ENCODE measurements at places on chromosomes 12 and 14.
A peak's percentile ranks its signal among the peaks of the same experiment; 100 is the strongest.

DNA sequence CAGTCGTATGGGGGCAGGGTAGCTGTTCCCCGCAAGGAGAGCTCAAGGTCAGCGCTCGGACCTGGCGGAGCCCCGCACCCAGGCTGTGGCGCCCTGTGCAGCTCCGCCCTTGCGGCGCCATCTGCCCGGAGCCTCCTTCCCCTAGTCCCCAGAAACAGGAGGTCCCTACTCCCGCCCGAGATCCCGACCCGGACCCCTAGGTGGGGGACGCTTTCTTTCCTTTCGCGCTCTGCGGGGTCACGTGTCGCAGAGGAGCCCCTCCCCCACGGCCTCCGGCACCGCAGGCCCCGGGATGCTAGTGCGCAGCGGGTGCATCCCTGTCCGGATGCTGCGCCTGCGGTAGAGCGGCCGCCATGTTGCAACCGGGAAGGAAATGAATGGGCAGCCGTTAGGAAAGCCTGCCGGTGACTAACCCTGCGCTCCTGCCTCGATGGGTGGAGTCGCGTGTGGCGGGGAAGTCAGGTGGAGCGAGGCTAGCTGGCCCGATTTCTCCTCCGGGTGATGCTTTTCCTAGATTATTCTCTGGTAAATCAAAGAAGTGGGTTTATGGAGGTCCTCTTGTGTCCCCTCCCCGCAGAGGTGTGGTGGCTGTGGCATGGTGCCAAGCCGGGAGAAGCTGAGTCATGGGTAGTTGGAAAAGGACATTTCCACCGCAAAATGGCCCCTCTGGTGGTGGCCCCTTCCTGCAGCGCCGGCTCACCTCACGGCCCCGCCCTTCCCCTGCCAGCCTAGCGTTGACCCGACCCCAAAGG lies 804 bp downstream of the GAPDH start:
- DNase-seq = peak; percentile 67

DNA sequence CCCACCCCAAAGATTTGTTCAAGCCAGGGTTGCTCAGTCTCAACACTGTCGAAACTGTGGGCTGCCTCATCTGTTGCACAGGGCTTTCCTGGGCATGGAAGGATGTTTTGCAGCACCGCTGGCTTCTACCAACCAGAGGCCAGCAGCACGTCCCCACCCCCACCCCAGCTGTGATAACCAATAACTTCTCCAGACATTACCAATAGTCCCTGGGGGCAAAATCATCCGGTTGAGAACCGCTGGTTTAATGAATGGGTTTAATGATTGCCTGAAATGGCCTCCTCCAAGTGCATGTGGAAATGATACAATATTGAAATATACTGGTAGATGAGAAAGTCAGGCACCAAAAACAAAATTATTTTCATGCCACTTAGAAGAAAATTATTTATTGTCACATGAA lies 44.5 kb downstream of the RIMBP2 start:
- DNase-seq = no peak

DNA sequence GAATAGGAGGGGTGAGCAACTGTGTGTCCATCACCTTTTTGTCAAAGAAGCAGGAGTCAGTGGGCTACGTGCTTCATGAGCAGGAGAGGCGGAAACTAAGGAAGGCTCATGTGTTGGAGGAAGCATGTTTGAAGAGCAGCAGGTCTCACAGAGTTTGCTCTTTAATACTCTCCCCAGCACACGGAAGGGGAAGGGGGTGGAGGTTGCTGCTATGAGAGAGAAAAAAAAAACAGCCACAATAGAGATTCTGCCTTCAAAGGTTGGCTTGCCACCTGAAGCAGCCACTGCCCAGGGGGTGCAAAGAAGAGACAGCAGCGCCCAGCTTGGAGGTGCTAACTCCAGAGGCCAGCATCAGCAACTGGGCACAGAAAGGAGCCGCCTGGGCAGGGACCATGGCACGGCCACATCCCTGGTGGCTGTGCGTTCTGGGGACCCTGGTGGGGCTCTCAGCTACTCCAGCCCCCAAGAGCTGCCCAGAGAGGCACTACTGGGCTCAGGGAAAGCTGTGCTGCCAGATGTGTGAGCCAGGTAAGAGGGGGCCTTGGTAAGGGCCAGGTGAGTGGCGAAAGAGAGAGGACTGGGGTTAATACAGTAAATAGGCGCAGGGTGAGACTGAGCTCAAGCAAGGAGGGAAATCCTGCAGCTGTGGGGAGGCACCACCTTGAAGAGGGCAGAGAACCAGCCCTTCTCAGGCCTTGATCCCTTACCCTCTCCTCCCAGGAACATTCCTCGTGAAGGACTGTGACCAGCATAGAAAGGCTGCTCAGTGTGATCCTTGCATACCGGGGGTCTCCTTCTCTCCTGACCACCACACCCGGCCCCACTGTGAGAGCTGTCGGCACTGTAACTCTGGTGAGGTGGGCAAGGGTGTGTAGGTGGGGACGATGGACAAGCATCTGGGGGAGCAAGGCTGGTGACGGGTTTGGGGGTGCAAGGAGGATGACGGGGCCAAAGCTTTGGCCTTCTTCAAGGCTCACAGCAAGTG lies at the start of gene CD27:
Gene CD27, plus strand, starts transcription at position 252 of the 985 bp plus-strand sequence. Its CDS starts 141 bp downstream, at position 393.
- no peak for DNase-seq

DNA sequence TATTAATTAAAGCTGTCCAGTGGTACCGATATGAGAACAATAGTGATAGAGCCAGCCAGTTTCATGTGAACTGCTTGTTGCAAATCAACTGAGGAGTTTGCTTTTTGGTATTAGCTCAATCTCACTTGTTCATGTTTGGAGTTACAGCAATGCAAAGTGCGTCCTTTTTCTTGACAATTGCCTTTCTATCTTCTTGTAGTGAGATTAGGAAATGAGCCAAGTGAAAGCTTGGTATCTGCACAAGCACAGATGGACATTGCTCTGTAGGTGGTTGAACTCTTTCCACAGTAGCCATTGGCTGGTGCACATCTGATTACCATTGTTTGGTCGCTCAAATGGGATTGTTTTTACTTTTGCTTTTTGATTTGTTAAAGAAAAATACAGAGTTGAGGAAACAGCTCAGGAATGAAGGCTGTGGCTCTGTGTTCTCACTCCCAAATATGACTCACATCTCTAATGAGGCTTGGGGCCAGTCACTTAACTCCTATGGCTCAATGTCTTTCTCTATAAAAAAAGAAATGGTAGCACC lies 241.4 kb downstream of the BMP4 start:
- DNase-seq = no peak

GRCh38 chr14:101108579-101109346 lies 205.2 kb upstream of the RTL1 start:
- DNase-seq = no peak

GRCh38 chr12:53725824-53726223 lies 1.4 kb downstream of the CALCOCO1 start:
- no peak for DNase-seq

GRCh38 chr12:18281941-18282340 lies 20.6 kb downstream of the PIK3C2G start:
- no peak for DNase-seq

- no peak for DNase-seq
These were observed 1435.7 kb downstream of the LRFN5 start for GRCh38 chr14:43042408-43042807.

DNA sequence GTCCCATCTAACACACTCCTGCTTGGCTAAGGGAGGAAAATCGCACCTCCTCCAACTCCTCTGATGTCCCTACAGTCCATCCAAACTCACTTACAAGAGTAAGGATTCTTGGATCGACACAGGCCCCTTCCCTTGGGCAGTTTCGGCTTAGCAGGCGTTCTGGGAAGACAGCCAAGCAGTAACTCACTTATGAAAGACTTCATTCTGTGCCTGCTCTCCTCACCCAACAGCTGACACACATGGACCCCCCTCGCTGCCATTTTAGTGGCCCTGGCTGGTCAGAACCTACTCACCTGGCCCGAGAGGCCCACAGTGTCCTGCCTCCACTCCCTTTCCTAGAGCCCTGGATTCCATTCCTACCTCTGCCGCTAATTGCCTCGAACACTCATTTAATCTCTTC lies 52.3 kb upstream of the BCL2L14 start:
- DNase-seq = no peak

DNA sequence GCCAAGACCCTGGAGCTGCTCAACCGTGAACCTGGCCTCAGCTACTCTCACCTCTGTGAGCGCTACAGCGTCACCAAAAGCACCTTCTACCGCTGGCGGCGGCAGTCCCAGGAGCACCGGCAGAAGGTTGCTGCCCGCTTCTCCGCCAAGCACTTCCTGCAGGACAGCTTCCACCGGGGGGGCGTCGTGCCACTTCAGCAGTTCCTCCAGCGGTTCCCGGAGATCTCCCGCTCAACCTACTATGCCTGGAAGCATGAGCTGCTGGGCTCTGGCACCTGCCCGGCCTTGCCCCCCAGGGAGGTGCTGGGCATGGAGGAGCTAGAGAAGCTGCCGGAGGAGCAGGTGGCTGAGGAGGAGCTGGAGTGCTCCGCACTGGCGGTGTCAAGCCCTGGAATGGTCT lies 9.3 kb downstream of the VRTN start:
- DNase-seq = no peak

GRCh38 chr14:54944737-54945391 lies 42.2 kb upstream of the GCH1 start:
- DNase-seq = no peak

- DNase-seq = peak; percentile 78
These were observed at the start of gene CLMN for GRCh38 chr14:95319312-95320077. TSS of gene CLMN (minus strand) at chr14:95319908. CDS start at chr14:95319792, 116 bp downstream.

DNA sequence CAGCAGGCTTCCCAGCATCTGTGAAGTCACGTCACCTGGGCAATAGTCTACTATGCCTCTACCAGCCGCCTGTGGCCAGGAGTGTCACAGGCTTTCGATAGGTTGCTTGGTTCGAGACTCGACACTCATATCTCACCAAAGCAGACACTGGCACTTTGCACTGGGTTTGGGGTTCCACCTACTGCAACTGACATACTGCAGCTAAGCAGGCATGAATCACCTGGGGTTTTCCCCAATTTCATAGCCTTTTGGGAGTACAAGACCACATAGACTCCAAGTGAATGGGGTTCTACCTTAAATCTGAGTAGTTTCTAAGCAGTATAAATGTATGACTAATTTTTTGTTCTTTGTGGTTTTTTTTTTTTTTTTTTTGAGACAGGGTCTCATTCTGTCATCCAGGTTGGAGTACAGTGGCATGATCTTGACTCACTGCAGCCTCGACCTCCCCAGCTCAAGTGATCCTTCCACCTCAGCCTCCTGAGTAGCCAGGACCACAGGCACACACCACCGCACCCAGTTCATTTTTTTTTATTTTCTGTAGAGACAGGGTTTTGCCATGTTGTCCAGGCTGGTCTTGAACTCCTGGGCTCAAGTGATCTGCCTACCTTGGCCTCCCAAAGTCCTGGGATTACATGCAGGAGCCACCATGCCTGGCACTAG lies 32.1 kb downstream of the DMAC2L start:
- DNase-seq = no peak

GRCh38 chr14:65704437-65704836 lies 291.9 kb downstream of the FUT8 start:
- DNase-seq = no peak

DNA sequence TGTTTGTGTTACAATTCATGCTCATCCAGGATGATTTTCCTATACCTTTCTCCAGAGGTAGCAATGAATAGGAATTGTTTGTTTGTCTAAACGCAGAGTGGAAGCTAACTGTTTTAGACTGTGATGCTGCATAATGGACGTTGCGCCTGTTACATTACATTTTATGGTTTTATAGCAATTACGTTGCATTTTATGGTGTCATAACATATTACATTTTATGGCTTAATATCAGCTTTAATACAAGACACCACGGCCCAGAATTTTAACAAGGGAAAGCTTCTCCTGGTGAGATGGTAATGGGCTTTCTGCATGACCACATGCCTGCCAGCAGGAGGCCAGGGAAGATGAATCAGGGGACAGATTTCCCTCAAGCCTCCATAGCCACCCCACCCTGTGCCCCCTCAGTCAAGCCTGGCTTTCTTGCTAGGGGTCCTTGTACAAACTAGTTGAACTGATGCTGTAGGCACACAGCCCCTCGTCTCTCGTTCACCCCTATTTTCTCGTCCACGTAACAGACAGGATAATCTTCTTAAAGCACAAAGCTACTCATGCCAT lies 56.5 kb downstream of the HSPB8 start:
- peak; percentile 25 for DNase-seq

GRCh38 chr12:42871816-42872215 lies 282.3 kb upstream of the PRICKLE1 start:
- no peak for DNase-seq

GRCh38 chr12:1844661-1845409 lies 24.5 kb downstream of the LRTM2 start:
- DNase-seq = no peak

GRCh38 chr14:71539650-71540285 lies 392.5 kb upstream of the RGS6 start:
- no peak for DNase-seq

DNA sequence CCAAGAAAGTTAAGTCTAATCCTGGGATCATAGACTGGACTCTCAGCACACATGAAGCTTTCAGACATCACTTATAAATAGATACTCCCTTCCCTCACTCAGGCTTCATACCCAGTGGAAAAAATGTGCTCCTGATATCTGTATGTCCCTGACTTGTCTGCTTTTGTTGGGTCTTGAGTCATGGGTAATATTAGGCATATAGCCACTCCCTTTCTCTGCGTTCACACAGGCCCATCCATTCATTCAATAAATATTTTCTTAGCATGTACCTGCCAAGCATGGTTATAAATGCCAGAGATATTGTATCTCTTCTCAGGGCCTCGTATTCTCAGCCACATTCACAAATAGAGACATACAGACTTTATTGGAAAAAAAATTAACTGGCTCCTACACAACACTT lies 43.5 kb downstream of the COX16 start:
- no peak for DNase-seq

GRCh38 chr12:92075425-92075914 lies 70.2 kb downstream of the BTG1 start:
- no peak for DNase-seq

DNA sequence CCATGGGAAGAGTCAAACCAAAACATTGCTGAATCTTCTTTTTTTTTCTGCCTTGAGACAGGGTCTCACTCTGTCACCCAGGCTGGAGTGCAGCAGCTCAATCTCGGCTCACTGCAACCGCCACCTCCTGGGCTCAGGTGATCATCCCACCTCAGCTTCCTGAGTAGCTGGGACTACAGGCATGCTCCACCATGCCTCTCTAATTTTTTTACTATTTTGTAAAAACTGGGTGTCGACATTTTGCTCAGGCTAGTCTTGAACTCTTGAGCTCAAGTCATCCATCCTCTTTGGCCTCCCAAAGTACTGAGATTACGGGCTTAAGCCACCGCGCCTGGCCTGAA lies 1.5 kb upstream of the KRT75 start:
- DNase-seq = no peak

GRCh38 chr12:96177013-96177412 lies 17.2 kb upstream of the ELK3 start:
- no peak for DNase-seq

Measured in nephron progenitor cell (in vitro differentiated cells).